ENCODE measurements at places on chromosomes 7 and 10.

GRCh38 chr10:119315128-119316001 lies 108.0 kb downstream of the GRK5 start:
- DNase-seq, result peak; percentile 91

DNA sequence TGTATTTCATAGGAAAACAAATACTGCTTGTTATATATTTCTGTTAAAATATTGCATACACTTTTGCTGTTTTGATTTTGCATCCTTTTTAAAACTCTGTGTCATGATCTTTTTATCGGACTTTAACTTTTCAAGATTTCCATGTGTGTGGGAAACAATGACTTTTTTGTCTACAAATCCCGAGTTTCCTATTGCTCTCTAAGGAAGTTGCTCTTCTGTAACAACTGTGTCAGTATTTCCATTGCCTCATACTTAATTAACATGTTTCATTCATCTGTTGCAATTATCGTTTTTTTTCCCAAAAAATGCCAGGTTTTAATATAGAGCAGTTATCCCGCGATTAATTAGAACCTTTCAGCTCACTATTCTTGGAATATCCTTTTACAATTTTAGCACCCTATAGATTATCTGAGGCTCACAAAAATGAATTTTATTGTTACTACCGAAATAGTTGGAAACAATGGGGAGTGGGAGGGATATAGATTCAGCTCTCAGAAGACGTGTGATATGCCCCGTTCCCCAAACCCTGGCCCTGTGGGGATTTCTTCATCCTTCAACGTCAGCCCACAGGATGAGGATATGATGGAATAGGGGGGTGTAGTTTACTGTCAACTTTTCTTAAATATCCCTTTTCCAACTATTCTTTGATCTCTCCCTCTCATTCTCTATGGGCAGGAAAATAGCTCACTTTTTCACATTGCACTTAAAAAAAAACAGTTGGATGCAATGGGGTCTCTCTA lies 297.6 kb upstream of the IGFBP3 start:
- DNase-seq, result no peak

- no peak for DNase-seq
These were observed 26.7 kb downstream of the IQCE start for GRCh38 chr7:2585446-2585845.

- no peak for DNase-seq
These were observed 18.2 kb upstream of the STMP1 start for GRCh38 chr7:135644154-135644553.

DNA sequence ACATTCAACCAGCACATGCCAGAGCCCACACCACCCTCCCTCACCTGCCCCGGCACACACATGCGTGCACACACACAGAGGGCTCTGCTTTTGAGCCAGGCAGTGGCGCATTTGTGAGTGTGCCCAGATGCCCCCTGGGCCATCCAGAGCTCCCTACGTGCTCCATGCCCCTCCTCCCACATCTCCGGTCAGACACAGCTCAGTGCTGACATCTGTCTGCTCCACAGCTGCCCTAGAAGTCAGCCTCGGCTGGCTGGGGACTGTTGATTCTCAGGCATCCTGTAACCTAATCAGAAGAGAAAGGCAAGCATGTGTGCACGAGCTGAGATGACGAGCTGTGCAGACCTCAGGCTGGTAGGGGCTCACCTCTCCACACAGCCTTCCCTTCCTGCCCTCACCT lies 135.1 kb downstream of the ZMIZ1 start:
- no peak for DNase-seq

- no peak for DNase-seq
These were observed 216.0 kb upstream of the ZNF32 start for GRCh38 chr10:43864656-43865055.

DNA sequence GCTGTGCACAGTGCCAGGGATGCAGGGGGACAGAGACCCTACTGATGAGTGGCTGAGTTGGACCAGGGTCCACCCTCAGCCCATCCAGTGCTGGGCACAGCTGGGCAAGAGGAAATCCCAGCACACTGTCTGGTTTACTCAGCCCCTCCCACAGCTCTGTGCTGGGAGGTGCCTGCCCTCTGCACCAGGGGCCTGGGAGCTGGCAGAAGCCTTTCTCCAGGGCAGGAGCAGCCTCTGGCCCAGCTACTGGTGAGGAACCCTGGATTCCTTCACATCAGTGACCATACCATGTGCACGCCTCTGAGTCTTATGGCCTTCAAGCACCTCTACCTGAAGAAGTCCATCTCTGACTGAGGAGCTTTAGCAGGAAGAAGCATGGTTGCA lies 25.9 kb upstream of the C10orf71 start:
- DNase-seq, result no peak

DNA sequence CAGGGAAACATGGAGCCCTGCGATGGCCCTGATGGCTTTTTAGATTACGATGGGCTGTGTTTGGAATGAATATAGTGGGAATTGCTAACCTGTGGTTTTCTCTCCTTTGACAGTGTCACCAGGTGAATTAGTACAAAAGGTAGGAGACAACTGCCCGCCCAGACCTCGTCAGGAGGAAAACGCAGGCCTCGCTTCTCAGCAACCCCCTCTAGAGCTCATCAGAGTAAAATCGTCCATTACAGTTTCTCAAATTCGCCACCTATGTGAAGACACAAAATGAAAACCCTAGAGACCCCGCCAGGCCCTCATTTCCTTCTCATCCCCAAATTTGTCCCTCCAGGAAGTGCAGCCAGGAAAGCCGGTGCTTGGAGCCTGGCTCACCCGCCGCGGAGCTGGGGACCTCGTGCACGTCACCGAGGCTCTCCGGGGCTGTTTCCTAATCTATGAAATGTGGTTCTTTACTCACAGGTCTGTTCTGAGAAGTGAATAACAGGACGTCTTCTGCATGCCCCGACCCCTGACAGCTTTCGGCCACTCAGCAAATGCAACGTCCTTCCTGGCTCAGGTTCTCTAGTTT lies 143.7 kb downstream of the VIPR2 start:
- DNase-seq, result no peak

- DNase-seq, result no peak
These were observed 51.5 kb upstream of the SHH start for GRCh38 chr7:155863721-155864151.

DNA sequence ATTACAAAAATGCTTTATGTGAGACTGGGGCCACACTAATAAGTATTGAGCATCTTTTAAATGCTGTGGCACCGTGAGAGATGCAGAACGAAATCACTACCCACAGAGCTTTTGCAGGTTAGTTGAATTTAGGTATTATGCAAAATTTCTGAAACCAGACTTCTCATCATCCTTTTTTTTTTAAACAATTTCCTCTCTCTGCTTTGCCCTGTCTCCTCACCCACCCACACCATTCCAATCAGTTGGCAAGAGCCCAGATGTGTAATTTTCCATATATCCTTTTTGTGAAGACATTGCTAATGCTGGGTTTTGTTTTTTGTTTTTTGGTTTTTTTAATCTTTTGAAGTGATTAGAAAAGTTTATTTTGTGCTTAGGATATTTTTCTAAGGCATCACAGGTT lies 1.1 kb downstream of the YAE1 start:
- DNase-seq, result no peak

GRCh38 chr7:99248391-99249095 lies 24.1 kb upstream of the MYH16 start:
- DNase-seq, result no peak

DNA sequence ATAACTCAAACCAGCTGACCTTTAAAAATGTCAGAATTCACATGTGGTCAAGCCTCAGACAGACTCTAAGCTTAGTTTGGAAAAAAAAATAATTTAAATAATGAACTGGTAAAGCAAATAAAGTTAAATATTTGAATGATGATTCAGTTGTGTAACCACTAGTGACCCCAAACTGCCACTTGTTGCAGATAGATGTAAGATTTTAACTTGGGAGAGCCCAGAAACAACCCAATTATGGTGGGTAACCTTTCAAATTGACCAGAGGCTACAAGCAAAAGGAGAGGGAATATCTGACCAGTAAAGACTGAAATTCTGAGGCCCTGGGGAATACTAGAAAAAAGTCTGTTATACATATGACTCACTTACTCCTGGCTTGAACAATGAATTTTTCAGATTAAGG lies 268.1 kb downstream of the HPSE2 start:
- DNase-seq, result no peak

GRCh38 chr10:21401196-21401595 lies 124.3 kb downstream of the SKIDA1 start:
- no peak for DNase-seq

DNA sequence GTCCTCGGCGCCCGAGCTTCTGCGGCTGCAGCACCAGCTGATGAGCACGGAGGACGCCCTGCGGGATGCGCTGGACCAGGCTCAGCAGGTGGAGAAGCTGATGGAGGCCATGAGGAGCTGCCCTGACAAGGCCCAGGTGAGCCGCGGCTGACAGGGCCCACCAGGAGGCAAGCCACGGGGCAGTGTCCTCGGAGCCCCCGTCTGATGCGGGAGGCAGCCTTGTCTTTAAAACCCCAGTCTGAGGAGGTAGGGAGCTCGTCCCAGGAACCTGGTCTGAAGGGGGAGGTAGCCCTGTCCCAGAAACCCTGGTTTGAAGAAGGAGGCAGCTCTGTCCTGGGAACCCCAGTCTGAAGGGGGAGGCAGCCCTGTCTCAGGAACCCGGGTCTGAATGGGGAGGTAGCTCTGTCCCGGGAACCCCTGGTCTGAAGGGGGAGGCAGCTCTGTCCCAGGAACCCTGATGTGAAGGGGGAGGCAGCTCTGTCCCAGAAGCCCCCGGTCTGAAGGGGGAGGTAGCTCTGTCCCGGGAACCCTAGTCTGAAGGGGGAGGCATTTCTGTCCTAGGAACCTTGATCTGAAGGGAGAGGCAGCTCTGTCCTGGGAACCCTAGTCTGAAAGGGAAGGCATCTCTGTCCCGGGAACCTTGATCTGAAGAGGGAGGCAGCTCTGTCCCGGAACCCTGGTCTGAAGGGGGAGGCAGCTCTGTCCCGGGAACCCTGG lies 53.1 kb upstream of the GTF2IRD1 start:
- no peak for DNase-seq

DNA sequence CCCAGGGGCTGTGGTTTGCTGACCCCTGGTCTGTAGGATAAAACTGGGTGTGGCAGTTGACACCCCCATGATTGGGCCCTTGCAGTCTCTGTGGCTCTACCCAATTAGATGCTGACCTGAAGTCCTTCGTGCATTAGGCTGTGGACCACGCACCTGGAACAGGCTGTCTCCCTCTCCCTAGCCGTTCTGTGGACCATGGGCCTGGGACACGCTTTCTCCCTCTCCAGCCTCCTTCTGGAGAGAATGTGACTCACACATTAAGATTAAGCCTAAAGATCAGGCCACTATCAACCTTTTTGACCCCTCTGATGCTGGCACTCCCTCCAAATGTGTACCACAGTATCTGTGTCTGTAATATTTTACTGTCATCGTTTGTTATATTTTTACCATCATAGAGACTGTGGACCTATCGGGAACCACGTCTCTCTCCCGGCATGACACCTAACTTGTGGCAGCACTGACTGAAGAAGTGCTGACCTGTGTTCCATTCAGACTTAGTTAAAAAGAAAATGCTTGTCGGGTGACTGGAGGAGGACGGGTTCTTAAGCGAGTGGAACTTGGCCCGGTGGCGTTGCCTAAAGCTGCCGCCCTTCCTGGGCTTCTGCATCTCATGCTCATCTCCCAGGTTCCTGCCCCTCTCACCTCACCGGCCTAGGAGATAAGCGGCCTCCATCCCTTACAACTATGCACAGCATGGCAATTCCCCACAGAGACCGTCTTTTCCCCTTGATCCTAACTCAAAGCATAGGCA lies 92.8 kb downstream of the WDR37 start:
- DNase-seq, result no peak

DNA sequence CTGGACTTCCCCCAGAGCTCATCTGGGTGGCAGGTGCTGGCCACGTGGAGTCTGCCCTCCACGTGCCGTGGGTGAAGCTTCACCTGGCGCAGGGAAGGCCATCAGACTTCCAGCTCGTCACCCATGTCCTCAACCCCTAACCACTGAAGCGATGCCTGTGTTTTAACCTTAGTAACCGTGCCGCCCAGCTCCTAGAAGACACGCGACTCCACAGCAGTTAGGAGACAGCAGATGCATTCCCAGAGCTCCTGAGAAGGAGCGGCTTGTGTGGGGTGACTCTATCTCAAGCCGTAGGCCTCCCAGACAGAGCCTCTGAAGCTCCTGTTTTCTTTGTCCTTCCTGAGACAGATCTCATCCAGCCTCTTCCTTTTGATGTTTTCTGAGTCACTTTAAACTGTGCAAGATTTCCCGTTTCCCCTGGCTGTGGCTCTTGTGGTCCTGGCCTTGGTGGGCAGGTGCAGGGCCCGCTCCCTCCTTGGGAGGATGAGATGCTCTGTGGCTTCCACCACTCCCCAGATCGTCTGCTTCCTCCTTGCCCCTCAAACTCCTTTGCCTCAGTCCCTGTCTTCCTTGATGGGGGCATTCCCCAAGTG lies 41.4 kb upstream of the AP5Z1 start:
- no peak for DNase-seq

GRCh38 chr10:4813496-4813895 lies 12.5 kb upstream of the AKR1E2 start:
- DNase-seq, result no peak

DNA sequence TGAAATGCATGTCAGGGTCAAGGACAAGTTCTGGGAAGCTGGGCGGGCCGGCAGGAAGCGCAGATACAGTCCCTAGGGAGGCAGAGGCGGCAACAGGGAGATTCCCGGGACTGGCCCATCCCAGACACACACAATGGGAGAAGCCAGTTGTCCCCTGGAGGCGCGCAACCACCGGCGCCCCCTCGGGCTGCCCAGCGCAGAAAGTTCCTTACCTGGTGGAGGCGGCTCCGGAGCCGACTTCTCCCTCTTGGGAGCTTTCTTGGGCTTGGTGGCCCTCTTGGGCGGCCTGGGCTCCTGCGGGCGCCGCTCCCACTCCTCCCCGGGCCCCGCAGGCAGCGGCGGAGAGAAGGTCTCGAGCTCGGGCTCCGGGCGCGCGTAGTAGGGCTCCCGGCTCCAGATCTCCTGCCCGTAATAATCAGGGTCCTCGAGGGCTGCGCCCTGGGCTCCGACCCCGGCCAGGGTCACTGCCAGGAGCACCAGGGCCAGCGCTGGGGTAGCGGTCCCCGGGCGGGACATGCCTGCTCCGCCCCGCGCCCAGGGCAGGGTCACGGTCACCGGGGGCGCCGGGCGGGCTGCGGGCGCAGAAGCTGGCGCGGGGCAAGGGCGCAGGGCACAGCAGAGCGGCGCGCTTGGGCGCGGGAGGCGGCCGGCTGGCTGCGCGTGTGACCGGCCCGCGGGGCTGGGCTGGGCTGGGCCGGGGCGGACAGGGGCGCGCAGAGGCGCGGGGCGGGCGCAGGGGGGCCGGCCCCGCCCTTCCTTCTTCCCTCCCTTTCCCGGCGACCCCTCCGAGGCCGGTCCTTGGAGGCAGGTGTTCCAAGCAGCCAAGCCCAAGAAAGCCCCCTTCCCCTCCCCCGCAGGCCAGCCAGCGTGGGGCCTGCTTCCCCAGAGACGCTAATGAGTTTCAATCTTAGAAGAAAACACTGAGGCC lies at the start of gene CPXM2:
Gene CPXM2, minus strand, starts transcription at position 664 of the 928 bp plus-strand sequence. Its CDS starts 148 bp downstream, at position 516.
- no peak for DNase-seq

- peak; percentile 37 for DNase-seq
These were observed 38.7 kb downstream of the CDK6 start for GRCh38 chr7:92797693-92798092.

- DNase-seq, result no peak
These were observed 60.0 kb upstream of the NKX6-2 start for GRCh38 chr10:132845780-132846595.
